ENCODE measurements at places on chromosomes 1 and 21. TPM values are rescaled to one million over a fixed set of nuclear protein-coding genes. Genes with fewer than 3 reads are reported as not detected.

Gene FNDC5
- total RNA-seq, result 1.5 TPM

Gene LRRC53
- not detected for total RNA-seq

Gene ZNF695
- not detected for total RNA-seq

Gene AMPD1
- total RNA-seq, result not detected

Gene PADI3
- total RNA-seq, result not detected

Gene ORC1
- total RNA-seq, result 1.6 TPM

Gene OLFML2B
- total RNA-seq, result 12.5 TPM

Gene LORICRIN
- total RNA-seq, result not detected

- no peak for DNase-seq
Measured at GRCh38 chr1:57018119-57018518, 52.3 kb upstream of the C8B start.

- DNase-seq, result no peak
Measured at GRCh38 chr1:176643536-176643935, 180.6 kb downstream of the PAPPA2 start.

GRCh38 chr1:235225299-235225698 is 64.2 kb upstream of the RBM34 start:
- DNase-seq, result no peak

DNA sequence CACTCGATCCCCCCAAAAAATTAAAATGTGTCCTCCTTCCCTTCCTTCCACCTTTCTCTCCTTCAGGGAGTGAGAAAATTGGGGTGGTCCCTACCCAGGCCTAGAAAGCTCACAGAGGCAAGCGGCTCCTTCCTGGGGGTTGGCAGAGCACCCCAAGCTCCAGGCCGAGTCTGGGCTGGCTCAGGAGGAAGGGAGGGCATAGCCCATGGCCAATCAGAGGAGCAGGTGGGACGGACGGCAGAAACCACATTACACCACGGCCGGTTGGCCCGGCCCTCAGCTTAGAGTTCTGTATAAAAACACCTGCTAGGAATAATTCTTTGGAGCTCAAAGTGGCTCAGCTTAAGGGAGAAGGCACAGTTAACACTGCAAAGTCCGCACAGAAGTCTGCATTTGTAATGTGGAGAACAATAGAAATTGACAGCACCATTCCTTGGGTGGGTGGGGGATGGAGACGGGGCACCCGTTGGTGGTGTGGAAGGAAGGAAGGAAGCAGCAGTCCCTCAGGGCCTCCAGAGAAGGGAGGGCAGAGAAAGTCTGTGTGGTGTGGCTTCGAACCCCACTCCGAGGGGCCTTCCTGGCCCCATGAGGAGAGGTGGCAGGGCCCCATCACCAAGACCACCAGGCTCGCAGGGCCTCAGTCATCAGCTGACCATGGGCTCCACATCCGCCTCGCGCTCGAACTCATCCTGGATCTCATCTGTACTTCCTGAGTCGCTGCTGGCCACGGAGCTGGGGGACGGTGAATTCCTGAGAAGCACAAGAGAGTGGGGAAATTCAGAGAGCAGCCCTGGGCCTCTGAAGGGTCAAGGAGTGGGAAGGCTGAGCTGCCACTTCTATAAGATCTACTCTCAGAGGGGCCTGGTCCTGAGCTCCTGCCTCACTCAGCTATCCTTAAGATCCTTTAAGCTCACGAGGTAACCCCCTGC is 5.8 kb upstream of the ALDH4A1 start:
- no peak for DNase-seq

- DNase-seq, result no peak
Measured at GRCh38 chr1:210272666-210273065, 40.1 kb downstream of the SERTAD4 start.

GRCh38 chr1:157819896-157820295 is at the start of gene FCRL1:
FCRL1 (minus strand) TSS chr1:157820120; CDS start chr1:157820037, 83 bp downstream.
- no peak for DNase-seq

DNA sequence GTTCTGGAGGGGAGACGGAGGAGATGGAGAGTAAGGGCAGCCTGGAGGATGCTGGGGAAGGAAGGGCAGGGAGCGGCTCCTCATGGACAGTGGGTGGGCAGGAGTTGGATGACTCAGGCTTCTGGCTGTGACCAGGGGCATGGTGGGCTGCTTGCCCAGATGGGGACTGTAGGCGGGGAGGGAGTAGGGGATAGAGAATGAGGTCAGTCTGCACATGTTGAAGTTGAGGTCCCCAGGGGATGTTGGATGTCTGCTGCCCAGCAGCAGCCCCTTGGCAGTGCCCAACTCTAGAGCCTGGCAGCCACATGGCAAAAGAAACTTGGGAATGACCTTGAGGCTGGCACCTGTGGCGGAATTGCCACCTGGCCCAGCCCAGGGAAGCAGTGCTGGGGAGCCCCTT is 6.4 kb downstream of the SELENON start:
- DNase-seq, result no peak

DNA sequence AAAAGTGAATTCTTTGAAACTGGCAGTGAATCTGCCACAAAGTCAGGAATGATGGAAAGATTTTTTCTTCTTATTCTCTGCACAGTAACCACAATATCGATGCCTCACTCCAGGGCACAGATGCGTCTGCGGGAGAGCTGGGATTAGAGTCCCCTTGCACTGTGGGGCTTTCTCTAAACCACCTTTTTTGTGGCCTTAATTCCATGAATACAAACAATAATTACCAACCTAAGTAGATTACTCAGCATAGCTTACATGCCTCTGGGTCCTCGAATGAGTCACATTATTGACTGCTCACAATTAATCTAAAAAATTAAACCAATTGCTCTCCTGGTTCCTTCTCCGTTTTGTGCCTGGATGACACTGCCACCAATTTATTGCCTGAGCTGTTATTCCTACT is 125.8 kb downstream of the KAZN start:
- DNase-seq, result no peak

GRCh38 chr1:184843732-184844495 is 89.3 kb upstream of the EDEM3 start:
- no peak for DNase-seq

DNA sequence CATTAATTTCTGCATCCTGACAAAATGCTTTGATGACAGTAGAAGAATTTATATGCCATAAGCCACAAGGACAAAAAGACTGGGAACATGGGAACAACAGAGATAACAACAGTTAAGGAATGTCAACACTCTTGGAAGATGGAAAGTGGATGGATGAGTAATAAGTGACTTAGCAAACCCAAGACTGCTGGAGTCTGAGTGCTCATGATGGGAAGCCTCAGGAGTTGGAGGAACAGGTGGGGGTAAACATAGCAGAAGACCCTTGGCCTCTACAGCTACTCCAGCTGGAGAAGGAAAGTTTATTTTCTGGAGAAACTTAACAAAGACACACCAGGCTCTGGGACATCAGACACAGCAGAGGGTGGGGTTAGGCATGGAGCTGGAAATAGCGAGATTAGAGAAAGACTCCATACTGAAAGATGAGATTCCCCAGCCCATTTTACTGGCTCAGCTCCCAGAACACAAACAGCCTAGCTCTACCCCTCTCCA is 13.6 kb downstream of the G0S2 start:
- no peak for DNase-seq

GRCh38 chr1:160361814-160362167 is 5.1 kb upstream of the NHLH1 start:
- DNase-seq, result no peak

GRCh38 chr1:229554886-229555621 is 3.5 kb downstream of the ABCB10 start:
- DNase-seq, result no peak

DNA sequence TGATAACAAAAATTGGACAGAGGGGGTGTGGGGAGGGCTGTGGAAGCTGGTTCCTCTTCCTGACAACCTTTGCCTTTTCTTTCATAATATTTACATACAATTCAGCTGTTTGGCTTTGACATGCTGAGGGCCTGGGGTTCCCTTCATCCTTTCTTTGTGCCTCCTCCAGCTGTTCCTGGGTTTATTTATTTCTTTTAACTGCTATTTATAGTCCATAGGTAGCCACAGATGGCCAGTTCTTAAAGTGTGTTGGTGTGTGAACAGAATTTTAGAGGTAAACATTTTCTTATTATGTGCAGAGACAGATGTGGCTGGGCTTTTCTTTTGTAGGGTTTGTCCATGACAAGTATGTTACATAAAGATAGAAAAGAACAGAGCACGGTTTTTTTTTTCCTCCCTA is 34.1 kb upstream of the CNIH3 start:
- DNase-seq, result no peak

DNA sequence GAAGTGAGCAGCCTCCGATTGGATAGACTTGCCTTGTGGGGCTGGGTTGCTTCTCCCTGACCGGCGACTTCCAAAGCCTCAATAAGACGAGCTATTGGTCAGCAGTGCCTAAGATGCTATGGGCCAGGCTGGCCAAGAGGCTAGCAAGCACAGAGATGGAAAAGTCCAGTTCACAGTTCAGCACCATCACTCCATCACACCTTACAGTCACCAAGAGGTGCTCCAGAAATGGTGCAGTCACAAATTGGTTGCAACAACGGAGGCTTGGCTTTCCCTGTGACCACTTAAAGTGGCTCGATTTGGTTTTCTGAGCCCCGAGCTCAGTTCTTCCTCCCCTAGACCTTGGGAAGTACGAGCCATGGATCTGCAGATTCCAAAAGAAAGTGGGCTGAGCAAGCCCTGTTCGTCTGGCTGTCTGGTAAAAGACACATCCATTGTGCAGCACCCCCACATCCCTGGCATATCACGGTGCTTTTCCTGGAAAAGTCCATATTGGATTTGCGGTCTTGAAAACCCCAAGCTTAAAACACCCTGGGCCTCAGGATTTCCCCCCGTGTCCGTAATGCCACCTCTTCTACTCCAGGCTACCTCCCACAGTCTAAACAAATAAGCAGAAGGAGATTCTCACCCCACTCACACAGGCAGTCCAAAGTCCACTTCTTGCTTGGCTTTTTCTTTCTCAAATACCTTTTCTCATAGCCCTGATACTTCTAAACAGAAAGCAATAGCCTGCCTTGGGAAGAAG is 1.3 kb downstream of the SLAMF1 start:
- DNase-seq, result no peak

- DNase-seq, result no peak
Measured at GRCh38 chr1:55618199-55618598, 403.0 kb upstream of the USP24 start.

GRCh38 chr1:153792631-153793041 is 17.4 kb downstream of the SLC27A3 start:
- no peak for DNase-seq

GRCh38 chr1:156773607-156774006 is 6.3 kb downstream of the PRCC start:
- DNase-seq, result no peak

DNA sequence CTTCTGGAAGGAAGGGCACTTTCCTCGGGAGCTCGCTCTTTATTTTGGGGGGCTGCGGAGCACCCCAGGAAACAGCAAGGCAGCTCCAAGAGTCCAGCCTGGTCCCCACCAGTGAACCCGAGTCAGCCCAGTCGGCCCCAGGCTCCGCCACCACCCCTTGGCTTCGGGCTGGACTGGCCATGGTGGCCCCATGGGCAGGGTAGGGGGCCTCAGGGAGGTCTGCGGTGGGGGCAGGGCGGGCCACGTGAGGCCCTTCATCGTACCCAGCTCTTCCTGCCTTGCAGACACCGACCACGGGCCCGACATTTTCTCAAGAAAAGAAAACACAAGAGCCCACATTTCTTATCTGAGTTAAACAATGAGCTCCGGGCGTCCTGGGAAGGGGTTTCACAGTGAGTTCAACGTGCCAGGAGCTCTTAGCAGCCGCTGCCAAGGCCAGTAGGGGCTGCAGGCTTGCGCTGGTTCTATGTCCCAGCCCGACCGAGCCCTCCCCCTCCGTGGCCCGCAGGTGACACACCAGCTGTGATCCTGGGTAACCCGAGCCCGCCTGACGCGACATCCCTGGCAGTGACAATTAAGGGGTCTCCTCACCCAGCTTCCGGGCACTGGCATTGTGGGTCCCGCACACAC is 66.2 kb downstream of the PRDM16 start:
- DNase-seq, result no peak

- no peak for DNase-seq
Measured at GRCh38 chr1:3558036-3558726, 53.1 kb downstream of the MEGF6 start.

DNA sequence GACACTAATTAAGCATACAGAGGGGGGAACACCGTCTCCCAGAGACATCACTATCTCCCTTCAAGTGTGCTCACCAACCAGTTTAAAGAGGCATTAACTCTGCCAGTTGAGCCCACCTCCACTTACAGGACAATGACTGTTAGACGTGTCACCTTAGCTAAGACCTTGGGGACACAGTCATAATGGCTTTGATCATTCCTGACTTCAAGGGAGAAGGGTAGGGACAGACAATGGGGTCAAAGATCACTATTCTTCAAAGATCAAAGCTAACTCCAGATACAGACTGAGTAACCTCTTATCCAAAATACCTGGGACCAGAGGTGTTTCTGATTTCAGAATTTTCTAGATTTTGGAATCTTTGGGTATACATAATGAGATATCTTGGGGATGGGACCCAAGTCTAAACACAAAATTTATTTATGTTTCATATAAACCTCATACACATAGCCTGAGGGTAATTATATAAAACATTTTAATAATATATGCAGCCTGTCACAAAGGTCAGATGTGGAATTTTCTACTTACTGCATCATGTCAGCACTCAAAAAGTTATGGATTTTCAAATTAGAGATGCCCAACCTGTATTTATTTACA is 246.1 kb downstream of the SLC45A1 start:
- DNase-seq, result no peak

DNA sequence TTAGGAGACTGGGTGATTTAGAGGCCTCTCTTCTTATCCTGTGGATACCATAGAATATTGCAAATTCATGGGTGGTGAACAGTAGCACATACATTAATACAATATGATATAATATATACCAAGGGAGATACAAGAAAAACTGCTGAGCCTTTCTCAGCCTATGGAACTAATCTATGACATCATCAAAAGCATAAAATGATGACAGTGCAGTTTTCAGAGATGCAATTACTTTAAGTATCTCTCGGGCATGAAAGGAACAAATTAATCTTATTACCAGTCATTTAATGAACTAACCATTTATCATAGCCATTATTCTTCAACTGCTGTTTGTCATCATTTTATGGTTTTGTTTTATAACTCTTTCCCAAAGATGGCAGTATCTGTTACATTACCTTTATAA is 3.5 kb downstream of the CHODL start:
- DNase-seq, result no peak

DNA sequence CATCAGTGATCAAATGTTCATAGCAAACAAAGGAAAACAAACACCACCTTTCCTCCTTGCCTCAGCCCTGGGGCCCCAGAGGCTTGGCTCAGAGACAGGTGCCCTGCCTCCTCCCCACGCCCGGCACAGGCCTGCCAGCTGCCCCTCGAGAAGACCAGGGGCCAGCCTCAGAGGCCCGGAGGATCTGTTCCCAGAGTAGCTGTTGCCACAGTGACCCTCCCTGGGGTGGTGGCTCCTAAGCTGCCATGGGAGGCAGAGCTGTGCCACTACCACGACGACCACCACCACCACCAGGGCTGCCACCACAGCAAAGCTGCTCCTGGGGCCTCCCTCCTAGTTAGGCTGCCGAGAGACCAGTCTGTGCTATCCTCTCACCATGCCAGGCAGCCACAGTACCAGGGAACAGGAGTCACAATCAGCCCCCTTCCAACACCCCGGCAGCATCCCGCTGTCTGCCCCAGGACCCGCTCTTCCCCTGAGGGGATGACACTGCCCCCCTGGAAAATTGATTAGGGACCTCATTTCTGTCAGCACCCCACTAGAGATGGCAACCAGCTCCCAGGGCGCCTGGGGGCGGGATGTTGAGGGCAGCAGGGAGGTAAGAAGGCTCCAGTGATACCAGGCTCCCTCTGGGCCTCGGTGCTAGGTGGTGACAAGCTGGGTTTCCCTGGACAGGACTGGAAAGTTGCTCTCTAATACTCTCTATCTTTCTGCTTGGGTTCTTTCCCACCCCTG is 30.5 kb downstream of the KCNC4 start:
- DNase-seq, result no peak

GRCh38 chr21:31830701-31831100 is 42.1 kb upstream of the HUNK start:
- no peak for DNase-seq

All from omental fat pad (tissue), 4 donors.